ENCODE measurements at places on chromosomes 1 and 21.

- DNase-seq: no peak
These were observed 50.1 kb upstream of the RGS18 start for GRCh38 chr1:192108161-192108560.

- DNase-seq: peak; percentile 54
These were observed 738 bp upstream of the CDC42BPA start for GRCh38 chr1:227318853-227319607.

DNA sequence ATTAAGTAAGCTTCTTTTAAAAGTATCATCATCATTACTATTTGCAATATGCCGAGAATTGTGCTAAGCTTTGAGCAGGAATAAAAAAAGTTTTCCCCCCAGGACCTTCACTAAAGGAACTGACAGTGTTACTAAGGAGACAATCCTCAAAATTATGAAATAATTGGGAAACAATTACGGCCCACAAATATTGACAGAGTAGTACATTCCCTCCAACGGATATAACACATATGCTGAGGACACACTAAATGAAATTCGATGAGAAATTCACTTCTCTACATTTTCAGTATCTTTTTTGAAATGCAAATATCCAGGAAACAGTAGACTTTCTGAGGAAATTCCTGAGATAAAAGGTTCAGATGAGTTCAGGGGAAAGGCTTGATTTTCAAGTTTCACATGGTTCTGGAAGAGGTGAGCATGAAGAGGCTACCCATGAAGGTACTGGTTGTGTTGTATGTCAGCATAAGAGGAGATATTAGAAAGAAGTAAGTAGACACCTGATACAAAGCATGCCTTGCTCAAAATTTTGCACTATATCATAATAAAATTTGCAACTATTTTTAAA, 171.2 kb upstream of the NR5A2 start:
- no peak for DNase-seq

GRCh38 chr21:37986751-37987399, 70.6 kb upstream of the KCNJ6 start:
- no peak for DNase-seq

- DNase-seq: no peak
These were observed 12.3 kb downstream of the ZBTB7B start for GRCh38 chr1:155014709-155015508.

DNA sequence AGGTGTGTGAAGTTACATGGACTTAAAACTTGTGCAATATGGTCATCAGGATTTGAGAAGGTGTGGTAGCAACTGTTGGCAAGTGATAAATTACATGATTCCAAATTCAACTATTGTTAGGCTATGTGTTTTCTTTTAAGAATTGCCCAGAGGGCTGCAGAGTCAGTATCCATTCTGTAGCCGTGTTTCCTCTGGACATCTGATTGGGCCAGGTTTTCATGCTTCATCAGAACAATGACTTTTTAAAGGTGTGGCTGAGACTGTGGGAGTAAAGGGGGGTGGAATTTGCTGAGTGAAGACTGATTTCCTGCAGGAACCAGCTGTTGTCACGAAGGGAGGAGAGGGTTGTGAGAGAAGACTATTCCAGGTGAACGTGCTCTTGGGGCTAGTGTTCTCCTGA, 1.7 kb upstream of the HRNR start:
- no peak for DNase-seq

- no peak for DNase-seq
These were observed 26.7 kb upstream of the MYSM1 start for GRCh38 chr1:58726581-58726980.

DNA sequence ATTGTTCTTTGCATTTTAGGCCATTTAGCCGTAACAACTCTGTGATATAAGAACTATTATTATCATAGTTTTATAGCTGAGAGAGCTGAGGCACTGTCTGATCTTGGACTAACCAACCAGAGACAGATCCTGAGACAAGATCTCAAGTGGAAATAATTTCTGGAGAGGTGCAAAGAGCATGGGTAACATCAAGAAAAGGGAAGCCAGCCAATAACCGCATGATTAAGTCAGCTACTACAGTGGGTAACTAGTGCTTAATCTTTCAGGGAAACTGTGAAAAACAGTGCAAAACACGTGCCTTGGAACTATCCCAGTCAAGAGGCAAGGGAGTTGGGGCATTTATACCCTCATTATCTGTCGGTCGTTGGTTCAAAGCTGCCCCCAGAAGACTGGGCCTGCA, 105.8 kb downstream of the OMA1 start:
- DNase-seq: no peak

DNA sequence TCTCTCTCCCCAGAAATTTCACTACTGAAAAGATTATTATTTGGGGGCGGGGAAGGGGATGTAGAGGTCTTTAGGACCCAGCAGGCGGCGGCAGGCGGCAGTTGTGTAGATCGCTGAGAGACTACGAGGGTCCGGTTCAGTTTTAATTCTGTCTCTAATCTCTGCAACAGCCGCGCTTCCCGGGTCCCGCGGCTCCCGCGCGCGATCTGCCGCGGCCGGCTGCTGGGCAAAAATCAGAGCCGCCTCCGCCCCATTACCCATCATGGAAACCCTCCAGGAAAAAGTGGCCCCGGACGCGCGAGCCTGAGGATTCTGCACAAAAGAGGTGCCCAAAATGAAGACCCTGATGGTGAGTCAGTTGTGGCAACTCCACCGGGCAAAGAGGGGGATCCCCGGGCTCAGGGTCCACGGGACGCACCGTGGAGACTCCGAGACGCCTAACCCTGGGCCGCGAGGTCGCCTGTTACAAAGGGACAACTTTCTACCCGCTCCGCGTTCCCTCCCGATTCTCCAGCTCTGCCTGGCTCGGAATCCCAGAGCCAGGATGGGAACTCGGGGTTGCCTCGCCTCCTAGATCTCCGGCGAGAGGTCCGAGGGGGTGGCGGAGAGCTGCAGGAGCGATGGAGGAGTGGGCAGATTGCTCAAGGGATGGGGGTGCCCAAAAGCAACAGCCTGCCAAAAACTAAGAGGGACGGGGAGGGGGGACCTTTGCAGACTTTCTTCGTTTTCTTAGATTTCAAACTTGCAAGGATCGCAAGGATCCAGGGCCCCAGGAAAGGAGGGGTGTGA, at the start of gene ST6GALNAC5:
Gene ST6GALNAC5 (plus strand): TSS at position 139 of the 789 bp plus-strand sequence.
- peak; percentile 58 for DNase-seq

GRCh38 chr21:21712748-21713520, 714.7 kb downstream of the NCAM2 start:
- DNase-seq: peak; percentile 79

- no peak for DNase-seq
These were observed 15.1 kb downstream of the MCOLN3 start for GRCh38 chr1:85033221-85033620.

GRCh38 chr21:45130324-45130774, 56.0 kb downstream of the ADARB1 start:
- peak; percentile 72 for DNase-seq

DNA sequence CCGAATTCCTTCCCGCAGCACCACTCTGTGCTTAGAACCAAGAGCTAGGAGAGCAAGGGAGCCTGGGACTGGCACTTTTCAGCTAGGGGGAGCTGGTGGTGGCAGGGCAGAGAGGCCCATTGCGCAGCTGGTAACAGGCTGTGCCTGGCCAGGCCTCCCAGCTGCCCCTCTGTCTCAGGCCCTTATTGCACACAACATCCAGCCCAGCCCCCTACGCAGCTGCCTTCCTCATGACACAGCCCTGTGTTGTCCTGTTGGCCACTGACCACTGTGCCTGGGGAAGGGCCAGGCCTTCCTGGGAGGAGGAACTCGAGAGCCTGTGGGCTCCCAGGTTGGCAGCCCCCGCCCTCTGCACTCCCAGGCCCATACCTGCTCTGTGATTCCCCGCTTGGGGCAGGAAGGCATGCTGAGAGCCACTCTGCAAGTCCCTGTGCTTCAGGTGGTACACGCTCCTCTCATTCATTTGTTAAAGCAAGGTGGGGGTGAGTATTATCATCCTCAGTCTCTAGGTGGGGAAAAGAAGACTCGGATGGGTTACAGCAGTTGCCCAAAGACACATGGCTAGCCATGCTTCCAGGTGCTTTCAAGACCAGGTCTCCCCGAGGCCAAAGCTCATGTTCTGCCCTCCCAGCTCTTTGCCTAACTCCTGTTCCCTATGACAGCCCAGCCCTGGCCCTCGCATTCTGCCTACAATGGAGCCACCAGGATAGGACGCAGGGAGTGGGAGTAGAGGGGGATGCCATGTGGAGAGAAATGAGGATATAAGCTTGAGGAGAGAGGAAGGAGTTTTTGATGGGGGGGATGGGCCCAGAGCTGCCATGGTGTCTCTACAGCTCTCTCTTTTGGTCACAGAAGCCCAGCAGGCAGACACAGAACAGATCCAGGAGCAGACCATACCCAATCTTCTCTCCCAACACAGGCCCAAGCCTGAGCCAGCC, 81.8 kb downstream of the TMEM53 start:
- DNase-seq: no peak

GRCh38 chr1:115433483-115433882, 95.4 kb upstream of the NGF start:
- no peak for DNase-seq

DNA sequence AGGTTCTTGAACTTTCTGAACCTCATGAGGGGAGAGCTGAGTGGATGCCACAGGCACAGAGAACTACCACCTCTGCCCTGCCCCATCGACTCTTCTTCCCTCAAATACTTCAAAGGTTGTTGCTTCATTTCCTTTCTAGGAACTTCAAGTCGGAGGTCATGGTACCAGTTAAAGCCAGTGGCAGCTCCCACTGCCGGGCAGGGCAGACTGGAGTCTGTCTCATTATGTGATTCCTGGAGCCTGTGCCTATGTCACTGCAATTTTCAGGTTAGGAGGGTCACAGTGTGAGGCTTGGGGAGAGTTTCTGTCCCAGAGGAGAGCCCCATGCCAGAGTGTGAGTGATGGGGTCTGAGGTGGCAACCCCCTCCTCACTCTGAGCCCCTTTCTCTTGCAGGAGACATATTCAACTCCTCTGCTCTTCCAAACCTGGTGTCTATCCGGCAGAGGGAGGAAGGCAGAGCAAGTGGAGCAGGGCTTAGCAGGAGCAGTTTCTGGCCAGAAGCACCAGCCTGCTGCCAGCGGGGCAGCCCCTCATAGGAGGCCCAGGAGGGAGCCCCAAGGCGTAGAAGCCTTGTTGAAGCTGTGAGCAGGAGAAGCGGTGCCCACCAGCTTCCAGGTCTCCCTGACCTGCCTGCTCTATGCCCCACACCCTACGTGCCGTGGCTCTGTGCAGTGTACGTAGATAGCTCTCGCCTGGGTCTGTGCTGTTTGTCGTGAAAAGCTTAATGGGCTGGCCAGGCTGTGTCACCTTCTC, 29.3 kb downstream of the CAMK1G start:
- no peak for DNase-seq

DNA sequence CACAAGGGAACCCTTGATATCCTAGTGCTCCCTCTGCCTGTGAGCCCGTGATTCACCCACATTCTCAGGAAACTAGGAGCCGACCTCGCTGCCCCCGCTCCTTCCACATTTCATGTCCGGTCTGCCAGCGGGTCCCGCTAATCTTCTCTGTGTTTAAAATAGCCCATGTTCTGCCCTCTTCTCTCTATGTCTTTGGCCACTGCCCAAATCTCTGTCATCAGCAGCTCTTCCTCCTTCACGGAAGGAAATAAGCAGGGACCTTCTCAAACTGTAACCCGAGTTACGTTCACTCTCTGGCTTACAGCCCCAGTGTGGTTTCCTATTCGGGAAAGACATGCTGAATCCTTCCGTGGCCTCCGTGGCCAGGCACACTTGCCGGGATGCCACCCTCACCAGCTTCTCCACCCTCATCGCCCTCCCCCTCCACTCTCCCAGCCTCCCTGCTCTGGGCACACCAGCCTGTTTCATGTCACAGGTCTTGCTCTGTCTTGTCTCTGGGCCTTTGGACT, 21.1 kb upstream of the UBXN10 start:
- no peak for DNase-seq

DNA sequence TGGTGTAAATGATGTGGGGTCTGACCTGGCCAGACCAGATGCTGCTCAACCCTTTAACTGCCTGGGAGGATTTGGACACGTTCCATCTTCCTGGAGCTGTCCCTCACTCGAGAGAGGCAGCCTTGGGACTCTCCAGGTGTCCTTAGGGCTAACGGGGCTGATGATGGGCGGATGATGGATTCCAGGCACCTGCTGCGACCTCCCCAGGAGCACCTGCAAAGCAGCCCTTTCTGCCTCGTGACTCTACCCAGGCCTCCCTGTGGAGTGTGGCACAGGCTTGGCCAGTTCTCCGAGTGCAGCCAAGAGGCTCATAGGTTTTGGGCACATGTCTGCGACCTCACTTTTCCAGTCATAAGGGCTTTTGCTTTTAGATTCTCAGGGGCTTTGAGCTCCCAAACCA, 12.3 kb upstream of the TRIM17 start:
- DNase-seq: no peak

- no peak for DNase-seq
These were observed 273.7 kb downstream of the SRGAP2C start for GRCh38 chr1:121458291-121459048.

DNA sequence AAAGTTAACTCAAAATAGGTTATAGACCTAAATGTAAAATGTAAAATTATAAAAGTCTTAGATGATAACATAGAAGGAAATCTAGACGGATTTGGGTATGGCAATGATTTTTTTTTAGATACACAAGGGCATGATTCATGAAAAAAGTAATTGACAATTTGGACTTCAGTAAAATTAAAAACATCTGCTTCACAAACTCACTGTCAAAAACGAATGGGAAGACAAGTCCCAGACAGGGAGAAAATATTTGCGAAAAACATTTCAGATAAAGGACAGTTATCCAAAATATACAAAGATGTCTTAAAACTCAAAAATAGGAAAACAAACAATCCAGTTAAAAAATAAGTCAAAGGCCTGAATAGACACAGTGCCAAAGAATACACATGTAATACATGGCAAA, 9.7 kb upstream of the PTGS2 start:
- no peak for DNase-seq

DNA sequence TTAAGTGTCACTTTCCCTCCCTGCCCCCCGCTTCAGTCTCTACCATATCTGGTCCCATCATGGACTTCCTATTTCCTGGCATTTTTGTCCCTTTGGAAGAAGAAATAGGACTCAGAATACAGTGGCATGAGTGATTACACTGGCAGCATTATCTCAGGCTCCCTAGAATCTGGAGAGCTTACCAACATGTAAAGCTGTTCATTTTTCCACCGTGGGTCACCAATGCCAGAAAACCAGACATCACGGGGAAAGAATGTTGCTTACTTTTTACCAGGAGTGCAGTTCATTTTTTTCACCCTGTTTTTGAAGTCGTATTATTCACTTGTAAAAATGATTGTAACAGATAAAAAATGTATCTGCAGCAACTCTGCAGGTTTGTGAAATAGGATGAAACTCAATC, 44.8 kb downstream of the BACH1 start:
- DNase-seq: peak; percentile 74

DNA sequence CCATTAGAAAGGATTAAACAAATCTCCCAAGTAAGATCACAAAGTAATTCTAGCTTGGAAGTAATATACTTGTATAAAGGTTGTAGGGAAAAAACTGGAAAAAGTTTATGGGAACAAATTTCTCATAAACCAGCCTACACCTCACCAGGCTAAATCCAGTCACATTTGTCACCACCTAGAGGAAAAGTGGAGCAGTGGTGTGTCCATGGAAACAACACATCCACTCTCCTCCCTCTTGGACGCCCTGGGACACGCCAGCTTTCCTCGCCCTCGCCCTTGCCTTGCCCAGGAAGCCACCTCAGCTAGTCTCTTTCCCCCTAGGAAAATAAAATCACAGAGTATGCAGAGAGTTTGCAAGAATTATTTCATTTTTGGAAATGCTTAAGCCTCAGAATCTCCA, 2.2 kb downstream of the PALMD start:
- no peak for DNase-seq

Measured in AG10803 (cell line).